ENCODE measurements at places on chromosomes 7 and 10.

GRCh38 chr7:116230191-116231005 lies 20.1 kb downstream of the TES start:
- no peak for DNase-seq

- DNase-seq, result no peak
Observed at GRCh38 chr7:32658467-32658869, 163.2 kb downstream of the AVL9 start.

GRCh38 chr7:17462131-17462631 lies 163.7 kb downstream of the AHR start:
- DNase-seq, result no peak

DNA sequence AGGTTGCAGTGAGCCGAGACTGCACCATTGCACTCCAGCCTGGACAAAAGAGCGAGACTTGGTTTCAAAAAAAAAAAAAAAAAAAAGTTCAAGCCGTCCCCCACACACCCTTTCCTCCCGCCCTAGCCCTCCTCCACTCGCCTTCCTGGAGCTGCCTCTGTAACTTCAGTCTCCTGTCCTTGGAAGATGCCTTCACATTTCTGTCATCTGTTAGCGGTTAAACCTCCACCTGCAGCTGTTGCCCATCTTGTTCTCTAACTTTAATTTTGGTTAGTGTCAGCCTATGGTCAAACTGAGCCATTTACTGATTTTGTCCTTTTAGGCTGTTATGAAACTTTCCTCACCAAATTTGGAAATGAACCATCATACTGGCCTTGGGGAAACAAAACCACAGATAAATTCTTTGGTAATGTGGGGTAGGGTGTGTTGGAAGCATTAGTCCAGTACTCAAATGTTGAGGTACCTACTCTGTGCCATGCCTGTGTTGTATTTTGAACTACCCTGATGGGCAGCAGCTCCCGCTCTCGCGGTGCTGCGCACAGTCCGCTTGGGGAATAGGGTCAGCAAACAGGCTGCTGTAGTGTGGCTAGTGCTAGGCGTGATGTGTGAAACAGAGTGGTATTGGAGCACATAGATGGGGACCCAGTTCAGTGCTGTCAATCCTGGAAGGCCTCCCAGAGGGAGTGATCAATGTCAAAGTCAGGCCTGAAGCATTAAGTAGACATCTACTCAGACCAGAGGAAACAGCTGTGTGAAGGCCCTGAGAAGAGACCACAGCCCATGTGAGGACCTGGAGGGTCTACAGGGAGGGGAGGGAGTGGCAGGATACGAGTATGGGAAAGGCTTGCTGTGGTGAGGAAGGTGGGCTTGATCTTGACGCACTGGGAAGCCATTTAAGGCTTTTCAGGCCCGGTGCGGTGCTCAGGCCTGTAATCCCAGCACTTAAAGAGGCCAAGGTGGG lies 26.9 kb downstream of the SFXN4 start:
- DNase-seq, result no peak

GRCh38 chr7:89002981-89003956 lies 207.7 kb upstream of the TEX47 start:
- DNase-seq, result no peak

- DNase-seq, result no peak
Observed at GRCh38 chr10:115974351-115974750, 298.7 kb downstream of the GFRA1 start.
